Fibroblast of skin of right quadriceps (primary cell): ENCODE measurements at places on chromosomes 5 and 9.
A peak's percentile ranks its signal among the peaks of the same experiment; 100 is the strongest.

- DNase-seq: peak; percentile 59
Observed at GRCh38 chr9:2919347-2919746, 75.5 kb upstream of the PUM3 start.

GRCh38 chr9:127568618-127568970, 43.5 kb upstream of the STXBP1 start:
- no peak for DNase-seq

DNA sequence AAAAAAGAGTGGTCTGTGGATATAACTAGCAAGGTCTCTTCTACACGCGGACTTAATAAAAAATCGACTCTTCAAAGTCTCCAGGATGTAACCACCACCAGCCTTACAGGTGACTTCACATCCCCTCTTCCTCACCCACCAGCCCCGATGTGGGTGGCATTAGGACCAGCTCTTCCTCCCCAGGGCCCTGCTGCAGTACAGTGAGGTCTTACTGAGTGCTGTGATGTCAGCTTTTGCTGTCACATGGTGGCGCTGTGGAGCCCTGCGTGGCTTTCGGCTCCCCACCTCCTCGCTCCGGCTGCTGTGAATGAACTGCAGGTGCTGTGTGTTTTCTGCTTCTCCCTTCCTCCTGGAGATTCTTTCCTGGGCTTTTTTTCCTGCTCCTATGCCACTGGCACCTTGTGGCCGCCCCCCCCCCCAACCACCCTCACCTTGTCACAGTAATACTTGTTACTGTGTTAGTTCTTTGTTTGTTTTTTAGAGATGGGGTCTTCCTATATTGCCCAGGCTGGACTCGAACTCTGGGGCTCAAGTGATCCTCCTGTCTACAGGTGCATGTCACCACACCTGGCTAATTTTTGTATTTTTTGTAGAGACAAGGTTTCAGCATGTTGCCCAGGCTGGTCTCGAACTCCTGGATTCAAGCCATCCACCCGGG, 15.8 kb upstream of the RAPGEF1 start:
- peak; percentile 59 for DNase-seq

- no peak for DNase-seq
Observed at GRCh38 chr9:138007918-138008841, 130.6 kb downstream of the CACNA1B start.

DNA sequence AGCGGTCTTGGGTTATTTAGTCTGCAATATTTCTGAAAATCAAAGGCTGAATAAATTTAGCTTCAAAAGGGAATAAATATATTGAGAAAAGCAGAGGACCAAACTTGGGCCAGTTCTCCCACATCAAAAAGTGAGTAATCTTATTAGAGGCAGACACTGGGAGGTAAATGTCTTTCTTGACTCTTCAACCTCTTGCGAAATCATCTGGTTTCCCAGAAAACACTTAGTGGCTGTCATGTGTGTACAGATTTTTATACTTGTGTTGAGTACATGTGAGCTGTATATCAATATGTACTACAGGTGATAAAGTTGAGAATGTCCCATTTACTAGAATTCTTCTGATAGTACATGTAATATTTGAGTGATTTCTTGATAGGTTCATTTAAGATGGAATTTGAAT, 454.9 kb downstream of the PRR16 start:
- DNase-seq: no peak

- peak; percentile 85 for DNase-seq
Observed at GRCh38 chr5:123813937-123814624, 302.1 kb downstream of the CSNK1G3 start.

GRCh38 chr5:97846643-97847042, 663.6 kb upstream of the RIOK2 start:
- DNase-seq: no peak

GRCh38 chr9:89903141-89903475, 298.3 kb downstream of the GADD45G start:
- DNase-seq: no peak

GRCh38 chr9:105069285-105069684, 141.3 kb upstream of the ABCA1 start:
- DNase-seq: no peak

GRCh38 chr9:87464110-87464991, 33.3 kb upstream of the DAPK1 start:
- DNase-seq: peak; percentile 3

DNA sequence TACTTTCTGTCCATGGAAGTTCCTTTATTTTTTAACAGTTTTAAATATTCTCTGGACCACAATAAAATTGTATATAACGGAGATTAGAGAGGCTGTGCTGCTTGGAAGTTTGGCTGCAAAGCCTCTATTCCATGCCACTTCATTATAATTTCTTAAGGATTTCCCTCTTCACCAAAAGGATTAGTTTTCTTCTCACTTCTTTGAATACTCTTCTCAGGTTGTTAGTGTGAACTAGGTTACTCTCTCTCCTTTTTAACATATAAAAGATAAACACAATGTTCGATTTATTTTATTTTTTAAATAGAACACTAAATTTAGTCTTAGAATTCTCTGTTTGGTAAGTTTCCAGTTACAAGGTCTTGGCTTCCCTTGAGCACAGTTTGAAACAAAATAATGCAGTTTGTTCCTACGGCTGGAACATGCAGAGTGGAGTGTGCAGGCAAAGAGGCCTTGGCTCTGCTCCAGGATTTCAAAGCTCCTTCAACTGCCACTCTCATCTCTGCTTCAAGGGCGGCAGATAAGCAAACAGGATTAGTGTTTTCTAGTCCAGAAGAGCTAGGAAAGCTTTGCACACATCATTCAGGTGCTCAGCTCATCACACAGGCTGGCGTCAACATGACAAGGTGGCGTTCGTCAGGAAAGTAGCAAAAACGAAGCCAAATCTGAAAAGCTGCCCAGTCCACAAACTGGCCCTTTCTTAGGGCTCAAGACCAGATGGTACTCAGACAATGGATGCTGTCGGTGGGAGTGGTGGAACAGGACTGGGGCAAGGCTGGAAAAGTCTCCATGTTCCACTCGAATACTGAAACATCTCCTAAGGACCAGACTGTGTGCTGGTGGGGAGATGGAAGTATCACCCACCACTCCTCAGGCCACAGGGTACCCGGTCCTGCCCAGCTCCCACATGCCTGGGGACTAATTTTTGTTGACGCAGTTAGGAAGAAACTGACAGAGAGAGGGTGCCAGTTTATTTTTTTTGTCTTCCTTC, 286.6 kb downstream of the CRB2 start:
- no peak for DNase-seq

DNA sequence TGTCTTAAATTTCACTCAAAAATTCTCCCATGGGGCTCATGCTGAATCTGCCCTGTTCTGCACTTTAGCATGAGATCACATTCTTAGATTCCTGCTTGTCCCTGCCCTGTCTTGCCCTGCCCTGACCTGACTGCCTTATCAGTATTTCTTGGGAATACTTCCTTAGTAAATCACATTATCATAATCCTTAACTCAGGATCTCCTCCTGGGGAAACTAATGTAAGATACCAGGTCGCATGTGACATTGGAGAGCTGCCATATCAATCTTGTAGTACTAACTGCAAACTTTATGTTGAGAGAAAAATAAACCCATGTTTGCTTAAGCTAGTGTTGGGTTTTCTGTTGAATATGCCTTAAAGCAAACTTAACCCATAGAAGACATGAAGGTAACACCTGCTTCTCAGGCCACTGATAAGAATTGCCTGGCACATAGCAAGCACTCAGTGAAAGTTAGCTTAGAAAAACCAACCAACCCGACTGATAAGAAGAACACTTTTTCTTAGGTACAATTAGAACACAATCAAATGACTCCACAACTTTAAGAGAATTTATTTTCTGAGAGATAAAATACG, 53.3 kb downstream of the IL33 start:
- DNase-seq: no peak

GRCh38 chr5:139949710-139950109, 93.4 kb downstream of the NRG2 start:
- DNase-seq: no peak

- no peak for DNase-seq
Observed at GRCh38 chr9:28092981-28093936, 520.0 kb upstream of the C9orf72 start.

- peak; percentile 100 for DNase-seq
Observed at GRCh38 chr9:134455934-134456755, 129.9 kb downstream of the RXRA start.

GRCh38 chr5:110916381-110917049, 155.0 kb upstream of the TSLP start:
- peak; percentile 91 for DNase-seq

DNA sequence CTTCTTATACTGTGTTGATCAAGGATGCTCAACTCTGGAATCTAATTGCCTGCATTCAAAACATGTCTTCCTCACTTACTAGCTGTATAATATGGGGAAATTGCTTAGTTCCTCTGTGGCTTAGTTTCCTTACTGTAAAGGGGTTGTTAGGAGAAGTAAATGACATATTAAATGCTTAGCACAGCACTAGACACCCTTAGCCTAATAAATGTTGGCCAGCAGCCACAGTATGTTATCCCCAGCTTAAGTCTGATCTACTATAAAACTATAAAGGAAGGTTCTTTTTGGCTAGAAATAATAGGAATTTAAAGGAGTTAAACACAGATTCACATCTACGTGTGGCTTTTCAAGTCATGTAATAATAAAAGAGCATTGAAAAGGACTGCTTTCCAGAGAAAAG, 232.4 kb downstream of the PCSK1 start:
- no peak for DNase-seq

DNA sequence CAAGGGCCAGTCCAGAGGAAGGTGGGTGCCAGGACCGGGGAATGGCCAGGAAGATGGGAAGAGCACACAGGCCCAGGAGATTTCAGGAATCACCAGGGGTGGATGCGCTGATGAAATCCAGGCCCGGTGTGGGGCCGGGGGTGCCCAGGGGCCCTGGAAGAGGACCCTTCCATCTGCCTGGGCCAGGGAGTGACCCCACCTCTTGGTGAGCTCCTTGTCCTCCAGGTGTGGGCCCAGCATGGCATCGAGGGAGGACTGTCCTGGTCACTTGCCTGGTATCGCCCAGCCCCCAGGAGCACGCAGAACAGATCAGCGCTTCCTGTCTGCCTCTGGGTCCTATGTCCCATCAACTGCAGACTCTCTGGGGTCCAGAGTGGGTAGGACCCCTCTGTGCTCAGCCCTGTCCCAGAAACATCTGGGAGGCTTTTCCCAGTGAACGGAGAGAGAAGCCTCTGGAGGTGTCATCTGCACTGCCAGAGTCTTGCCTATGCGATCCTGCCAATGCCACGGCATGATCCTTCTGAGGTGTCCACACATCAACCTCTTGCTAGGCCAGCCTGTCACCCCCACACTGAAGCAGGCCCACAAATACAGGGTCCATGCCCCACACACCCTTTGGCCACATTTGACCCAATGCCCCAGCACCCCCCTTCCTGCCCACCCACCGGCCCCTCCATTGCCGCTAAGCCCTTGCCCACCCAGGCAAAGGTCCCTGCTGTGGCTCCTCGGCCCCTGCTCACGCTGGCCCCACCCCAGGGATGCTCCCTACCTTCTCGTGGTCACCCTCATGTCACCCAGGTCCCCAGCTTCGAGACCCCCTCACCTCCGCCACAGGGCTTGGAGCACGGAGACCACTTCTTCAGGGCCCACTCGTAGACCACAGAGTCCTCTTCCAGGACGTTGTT, 67.2 kb downstream of the ZNF354C start:
- DNase-seq: no peak

GRCh38 chr9:105458404-105458803, 10.6 kb downstream of the FSD1L start:
- DNase-seq: no peak

GRCh38 chr5:43010935-43011315, 29.2 kb downstream of the ANXA2R start:
- peak; percentile 35 for DNase-seq

DNA sequence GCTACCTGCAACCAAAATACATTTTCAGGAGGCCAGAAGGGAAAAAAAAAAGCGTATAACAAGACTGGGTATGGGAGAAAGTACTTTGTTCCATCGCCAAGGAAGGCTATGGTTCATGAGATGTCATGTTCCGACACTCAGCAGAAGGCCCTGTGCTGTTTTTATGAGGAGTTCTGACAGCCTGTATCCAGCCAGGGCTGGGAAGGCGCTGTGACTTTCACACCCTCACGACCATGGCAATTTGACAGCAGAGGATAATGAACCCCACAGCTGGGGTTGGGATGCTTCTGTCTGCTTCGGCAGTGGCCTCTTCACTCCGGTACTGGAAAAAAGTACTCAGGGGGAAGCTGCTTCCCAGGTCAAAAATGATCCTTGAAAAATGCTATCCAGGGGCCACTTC, 154.4 kb downstream of the PRELID2 start:
- no peak for DNase-seq

- DNase-seq: no peak
Observed at GRCh38 chr5:37757980-37758582, 81.8 kb downstream of the GDNF start.

DNA sequence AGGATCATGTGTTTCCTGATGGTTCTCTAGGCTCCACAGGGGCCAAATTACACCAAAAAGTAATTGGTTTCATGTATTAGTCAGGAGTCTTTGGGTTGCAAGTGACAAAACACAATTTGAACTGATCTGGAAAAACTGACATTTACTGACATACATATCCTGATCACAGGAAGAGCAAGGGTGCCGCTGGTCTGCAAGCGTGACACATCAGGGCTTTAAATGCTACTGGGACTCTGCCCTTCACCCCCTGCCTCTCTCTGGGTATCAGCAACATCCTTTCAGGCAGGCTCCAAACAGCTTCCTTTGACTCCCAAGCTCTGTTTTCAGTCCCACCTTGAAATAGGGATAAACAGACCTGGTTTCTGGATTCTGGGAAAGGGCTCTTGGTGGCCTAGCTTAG, 197.5 kb downstream of the PALM2AKAP2 start:
- no peak for DNase-seq

DNA sequence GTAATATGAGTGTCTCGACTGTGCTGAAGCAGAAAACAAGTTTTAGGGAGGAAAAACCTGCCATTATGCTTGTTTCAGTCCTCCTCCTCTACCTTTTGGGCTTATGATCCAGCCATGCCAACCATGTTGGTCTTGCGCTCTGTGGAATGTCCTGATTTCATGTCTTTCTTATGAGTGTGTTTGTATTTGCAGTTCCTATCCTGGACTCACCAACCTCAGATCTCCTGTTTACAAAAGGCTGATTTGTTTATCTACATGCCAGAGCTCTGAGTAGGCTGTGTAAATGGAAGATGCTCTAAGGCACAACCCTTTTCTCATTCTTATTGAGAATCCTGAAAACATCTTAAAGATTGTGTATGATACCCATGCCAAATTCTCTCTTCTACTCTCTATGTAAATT, 138.6 kb downstream of the ARHGEF28 start:
- peak; percentile 22 for DNase-seq

GRCh38 chr9:101636247-101636646, 41.5 kb upstream of the PPP3R2 start:
- DNase-seq: no peak

DNA sequence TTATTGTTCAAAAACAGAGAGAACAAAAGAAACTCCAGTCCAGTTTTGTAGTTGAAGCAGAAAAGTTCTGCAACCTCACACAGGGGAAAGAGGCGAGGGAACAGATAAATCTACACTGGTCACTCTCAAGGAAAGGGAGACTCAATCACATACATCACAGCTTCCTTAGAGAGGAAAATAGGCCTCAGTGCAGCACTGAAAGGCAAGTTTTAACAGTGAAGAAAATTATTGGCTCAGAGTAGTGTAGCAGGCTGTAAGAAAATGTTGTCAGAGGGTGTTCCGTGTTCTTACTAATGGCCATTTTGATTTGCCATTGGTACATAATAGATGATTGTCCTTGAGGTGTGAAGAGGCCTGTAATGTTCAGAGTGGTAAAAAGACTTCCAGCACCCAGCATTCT, 530.0 kb upstream of the CDH6 start:
- DNase-seq: no peak
